Upper lobe of right lung (tissue), 1 donor: ENCODE measurements at places on chromosomes 13 and 19.

DNA sequence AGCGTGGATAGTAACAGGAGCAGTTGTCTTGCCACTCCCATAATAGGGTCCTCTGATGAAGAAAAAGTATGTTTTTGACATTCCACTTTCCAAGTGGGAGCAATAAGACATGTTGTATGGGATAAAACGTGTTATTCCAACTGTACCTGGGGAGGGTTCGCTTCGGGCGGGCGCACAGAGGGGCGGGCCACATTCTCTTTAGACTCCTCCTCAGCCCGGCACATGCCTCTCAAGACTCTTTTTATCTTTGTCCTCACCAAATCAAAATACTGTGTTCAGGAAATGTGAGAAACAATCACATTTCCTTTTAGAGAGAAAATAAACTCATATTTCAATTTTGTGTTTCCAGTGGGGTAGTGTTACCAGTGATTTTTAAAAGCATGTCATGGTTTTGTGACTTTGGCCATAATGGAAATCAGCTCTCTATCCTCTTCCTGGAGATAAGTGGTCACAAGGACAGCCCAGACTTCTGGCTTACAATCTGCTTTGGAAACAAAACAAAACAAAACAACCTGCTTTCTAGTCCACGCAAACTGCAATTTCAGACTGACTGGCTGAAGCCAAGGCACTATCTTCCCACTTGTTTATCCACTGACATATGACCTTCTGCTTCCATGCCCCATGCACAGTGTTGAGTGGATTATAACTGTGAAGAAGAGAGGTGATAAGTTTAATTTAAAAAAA, 276.1 kb downstream of the NALCN start:
- H3K4me3 ChIP-seq: no peak overlapping the region
- peaks cover 13% of the 10 kb centered on the region for H3K27me3 ChIP-seq
- no peaks in the 10 kb centered on the region for H3K36me3 ChIP-seq
- H3K4me1 ChIP-seq: no peaks in the 10 kb centered on the region
- no peak overlapping the region for H3K27ac ChIP-seq

DNA sequence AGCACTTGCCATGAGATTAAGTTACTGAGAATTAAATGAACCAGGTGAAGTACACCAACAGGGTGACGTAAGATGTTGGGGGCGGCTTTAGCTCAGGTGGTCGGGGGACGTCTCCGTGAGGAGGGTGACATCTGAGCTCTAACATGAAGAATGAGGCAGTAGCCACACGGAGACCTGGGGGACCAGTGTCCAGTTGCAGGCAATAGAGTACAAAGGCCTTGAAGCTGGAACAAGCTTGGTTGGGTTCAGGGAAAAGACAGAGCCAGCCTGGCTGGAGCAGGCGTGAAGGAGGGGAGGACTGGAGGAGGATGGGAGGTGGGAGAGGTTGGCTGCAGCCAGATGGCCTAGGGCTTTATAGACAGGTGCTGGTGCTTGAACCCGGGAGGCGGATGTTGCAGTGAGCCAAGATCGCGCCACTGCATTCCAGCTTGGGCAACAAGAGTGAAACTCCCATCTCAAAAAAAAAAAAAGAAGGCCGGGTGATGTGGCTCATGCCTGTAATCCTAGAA, 1.6 kb downstream of the SPINT2 start:
- no peaks in the 10 kb centered on the region for H3K27me3 ChIP-seq
- H3K36me3 ChIP-seq: no peaks in the 10 kb centered on the region
- peak overlapping the region; percentile 64 for H3K4me3 ChIP-seq
- DNase-seq: no peak
- H3K27ac ChIP-seq: peak overlapping the region; percentile 86

DNA sequence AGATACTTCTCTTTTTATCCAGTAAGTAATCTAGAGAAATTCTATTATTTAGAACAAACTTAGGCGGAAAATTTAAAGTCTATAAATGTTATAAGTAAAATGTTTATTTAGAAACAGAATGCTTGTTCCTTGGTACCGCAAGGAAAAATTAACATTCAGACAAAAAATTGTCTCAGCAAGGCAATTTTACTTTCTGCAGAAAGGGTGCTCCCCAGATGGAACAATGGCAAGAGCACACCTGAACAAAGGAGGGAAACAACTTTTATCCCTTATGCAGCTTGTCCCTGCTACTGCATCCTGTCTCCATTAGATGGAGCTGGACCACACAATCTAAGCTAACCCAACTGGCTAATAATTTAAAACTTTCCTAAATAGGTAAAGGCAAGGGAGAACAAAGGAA, 6.5 kb upstream of the ZNF708 start:
- H3K36me3 ChIP-seq: no peaks in the 10 kb centered on the region
- no peaks in the 10 kb centered on the region for H3K4me1 ChIP-seq
- no peak overlapping the region for H3K4me3 ChIP-seq
- no peak for DNase-seq

DNA sequence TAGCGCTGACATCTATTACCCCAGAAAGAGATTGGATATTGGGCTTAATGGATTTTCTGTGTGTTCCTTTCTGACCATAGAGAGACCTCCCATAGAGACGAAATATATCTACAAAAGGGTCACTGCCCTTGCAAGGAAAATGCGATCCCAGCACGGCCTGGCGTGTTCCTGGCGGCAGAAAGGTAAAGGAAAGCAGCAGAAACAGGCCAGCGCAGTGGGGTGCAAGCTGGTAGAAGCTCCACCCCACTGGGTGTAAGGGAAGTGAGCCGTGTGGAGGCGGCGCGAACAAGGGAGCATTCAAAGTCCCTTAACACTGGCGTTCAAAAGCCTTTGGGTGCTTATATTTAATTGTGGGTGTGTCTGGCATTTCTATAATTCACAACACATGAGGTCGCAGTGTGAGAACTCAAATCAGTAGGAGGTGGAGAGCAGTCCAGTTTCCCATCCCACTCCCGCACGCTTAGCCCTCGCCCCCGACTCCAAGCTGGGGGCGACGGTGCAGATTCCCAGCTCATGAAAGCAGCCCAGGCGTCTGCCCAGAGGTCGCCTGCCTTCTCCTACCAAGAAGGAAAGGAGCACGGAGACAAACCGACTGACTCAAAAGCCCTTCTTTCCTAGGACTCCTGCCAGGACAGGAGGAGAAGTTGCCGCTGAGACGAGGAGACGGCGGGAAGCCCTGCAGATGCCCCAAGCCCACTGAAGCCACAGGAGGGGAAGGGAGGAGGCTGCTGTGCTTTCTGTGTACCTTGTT, 478.4 kb downstream of the FOXO1 start:
- no peak overlapping the region for H3K27ac ChIP-seq
- H3K4me1 ChIP-seq: peaks cover 28% of the 10 kb centered on the region
- H3K27me3 ChIP-seq: no peaks in the 10 kb centered on the region
- H3K4me3 ChIP-seq: no peak overlapping the region

DNA sequence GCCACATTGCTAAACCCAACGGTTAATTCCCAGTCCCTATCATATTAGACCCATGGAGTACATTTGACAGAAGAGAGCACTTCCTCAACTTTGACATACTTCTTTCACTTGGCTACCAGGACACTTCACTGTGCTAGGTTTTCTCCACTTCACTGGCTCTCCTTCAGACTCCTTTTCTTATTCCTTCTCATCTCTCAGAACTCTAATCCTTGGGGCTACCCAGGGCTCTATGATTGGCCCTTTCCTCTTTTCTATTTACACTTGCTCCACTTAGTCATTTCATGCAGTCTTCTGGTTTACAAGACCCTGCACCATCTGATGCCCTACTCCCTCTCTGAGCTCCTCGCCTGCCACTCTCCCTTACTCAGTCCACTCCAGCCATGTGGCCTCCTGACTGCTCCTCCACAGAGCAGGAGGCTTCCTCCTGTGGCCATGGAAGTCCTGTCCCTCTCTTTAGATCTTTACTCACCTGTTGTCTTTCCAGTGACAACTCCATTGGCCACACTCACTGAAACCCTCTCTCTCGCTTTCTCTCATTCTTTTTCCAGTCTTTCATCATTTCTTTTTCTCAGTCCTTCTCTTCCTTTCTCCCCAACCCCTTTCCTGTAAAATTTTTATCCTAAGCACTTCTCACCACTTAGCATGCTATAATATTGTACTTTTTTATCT, 90.4 kb downstream of the TBC1D4 start:
- no peaks in the 10 kb centered on the region for H3K27me3 ChIP-seq
- H3K27ac ChIP-seq: no peak overlapping the region
- no peaks in the 10 kb centered on the region for H3K4me1 ChIP-seq
- H3K36me3 ChIP-seq: no peaks in the 10 kb centered on the region
